ENCODE measurements at places on chromosomes 11 and 22.

DNA sequence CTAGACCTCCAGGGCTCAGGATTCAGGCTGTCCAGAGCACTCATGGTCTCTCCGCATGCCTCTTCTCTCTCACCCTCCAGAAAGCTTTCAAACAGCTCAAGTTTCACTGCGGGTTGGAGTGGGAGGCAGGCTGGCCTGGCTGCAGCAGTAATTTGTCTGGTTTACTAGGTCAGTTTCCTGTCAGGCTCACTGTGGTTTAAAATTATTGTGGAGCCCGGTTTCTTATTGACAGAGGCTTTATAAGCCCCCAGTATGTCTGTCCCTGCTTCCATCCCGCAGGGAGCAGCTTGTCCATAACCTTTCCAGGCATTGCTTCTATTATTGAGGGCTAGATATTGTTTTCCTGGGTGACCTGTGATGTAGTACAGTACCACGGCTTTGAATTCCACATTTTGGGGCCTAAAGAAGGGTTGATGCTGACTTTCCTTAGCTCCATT, 235.3 kb upstream of the SORL1-AS1 start:
- DNase-seq: no peak

GRCh38 chr22:33544707-33545106, 375.6 kb downstream of the LARGE1 start:
- DNase-seq: no peak

DNA sequence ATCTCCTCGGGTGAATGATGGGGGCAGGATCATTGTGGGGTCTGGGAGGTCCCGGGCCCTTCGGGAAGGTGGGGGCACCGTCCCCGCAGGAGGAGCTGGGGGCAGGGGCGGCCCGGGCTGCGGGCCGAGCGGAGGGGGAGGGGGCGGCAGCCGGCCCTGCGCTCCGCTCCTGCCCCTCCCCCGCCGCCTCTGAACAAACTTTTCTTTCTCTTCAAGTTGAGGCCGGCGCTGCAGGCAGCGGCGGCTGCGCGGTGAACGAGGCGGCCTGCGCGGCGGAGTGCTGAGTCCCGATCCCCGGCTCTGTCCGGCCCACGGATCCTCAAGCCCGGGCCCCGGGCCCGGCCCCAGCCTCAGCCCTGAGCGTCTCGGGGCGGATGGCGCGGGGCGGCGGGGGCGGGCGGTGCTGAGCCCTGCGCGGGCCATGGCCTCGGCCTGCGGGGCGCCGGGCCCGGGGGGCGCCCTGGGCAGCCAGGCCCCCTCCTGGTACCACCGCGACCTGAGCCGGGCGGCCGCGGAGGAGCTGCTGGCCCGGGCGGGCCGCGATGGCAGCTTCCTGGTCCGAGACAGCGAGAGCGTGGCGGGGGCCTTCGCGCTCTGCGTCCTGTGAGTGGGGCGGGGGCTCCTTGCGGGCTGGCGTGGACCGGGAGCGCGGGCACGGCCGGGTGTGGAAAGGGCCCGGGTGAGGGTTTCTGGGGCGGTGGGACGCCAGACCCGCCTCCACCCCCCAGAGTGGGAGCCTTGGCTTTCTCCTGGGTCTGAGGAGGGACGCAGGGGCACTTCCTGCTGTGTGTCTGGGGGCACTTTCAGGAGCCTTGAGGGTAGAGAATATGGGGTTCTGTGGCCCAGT, at the start of gene INPPL1:
TSS of gene INPPL1 (plus strand) at position 204 of the 847 bp plus-strand sequence. CDS start at position 422, 218 bp downstream.
- DNase-seq: no peak

DNA sequence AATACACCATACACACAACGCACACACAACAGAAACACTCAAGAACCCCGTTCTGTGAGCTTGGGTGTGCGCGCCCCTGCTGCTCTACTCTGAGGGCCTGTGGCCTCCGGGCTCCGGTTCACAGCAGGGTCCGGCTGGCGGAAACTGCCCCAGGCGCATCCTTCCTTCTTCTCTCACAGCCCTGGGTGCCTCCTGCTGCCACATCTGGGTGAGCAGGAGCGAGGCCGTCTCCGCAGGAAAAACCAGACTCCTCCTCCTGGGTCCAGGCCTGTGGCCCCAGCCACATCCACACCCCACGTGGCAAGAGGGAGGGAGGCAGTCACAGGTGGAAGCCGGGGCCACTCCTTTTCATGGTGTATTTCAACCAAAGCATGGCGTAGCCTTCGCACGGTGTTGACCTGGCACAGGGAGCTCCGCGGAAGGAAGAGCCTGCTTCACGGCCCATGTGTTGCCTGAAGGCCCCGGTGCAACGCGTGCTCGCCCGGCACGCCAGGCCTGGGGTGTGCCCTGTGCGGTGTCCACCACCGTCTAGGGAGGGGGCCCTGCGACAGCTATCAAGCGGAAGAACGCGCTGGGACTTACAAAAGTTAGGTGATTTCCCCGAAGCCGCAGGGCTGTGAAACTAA, 1502.7 kb downstream of the TBC1D22A start:
- no peak for DNase-seq
